ENCODE measurements at places on chromosomes 12 and 14.

GRCh38 chr14:69240527-69241173, 19.3 kb upstream of the GALNT16 start:
- DNase-seq = no peak

DNA sequence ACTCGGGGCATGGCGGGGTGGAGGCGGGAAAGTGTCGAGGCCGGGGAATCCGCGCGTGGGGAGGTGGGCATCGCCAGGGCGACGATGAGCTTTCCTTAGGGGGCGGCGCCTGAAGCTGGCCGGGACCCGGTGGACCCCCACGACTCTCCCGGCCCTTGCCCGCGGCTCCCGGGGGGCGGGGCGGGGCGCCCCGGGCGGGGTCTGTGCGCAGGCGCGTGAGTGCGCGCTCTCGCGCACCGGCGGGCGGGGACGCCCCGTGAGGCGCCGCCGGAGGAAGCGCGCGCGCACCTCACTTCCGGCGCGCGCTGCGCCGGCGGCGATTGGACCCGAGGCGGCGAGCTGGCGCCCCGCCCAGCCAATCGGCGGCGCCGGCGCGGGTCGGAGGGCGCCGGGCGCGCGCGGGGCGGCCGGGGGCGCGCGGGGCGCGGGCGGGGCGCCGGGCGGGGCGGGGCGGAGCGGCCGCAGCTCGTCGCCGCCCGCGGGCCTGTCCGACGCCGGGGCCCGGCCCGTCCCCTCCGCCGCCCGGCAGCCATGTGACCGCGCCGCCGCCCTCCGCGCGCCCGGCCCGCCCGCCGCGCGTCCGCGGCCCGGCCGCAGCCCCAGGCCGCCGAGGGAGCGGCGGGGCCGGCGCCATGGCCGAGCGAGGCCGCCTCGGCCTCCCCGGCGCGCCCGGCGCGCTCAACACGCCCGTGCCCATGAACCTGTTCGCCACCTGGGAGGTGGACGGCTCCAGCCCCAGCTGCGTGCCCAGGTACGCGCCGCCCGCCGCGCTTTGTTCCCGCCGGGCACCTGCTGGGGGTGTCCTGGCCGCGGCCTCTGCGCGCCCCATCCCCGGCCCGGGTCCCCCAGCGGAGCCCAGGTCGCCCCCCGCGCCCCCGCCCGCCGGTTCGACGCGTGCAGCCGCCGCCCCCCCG, at the start of gene PACS2:
Gene PACS2 (plus strand): TSS at position 462 of the 914 bp plus-strand sequence. CDS start 171 bp downstream, at position 633.
- peak; percentile 20 for DNase-seq

DNA sequence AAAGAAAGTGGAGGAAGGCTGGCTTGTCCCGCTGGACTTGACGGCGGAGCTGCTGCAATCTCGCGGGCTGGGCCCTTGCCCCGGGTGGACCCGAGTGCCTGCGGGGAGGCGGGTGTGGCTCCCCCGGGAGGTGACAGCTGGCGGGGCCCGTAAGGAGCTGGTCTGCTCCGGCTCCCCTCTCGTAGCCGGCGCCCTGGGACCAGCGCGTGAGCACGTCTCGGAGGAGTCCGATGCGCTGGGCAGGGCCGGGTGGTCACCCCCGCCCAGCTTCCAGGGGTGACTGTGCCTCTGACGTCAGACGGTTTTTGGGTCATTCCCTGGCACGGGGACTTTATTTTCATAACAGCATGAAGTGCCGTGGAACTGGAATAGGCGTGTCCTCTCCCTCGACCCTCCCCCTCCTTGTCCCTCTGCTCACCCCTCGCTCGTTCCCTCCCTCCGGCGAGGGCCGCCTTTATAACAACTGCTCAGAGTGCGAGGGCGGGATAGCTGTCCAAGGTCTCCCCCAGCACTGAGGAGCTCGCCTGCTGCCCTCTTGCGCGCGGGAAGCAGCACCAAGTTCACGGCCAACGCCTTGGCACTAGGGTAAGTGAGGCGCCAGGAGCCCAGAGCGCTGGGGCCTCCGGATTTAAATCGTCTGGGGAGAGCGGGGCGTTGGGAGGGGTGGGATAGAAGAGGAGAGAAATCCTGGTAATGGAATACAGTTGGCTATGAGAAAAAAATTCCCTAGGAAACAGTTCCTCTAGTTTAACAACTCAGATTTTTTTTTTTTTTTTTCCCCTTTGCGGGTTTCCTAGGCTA, at the start of gene GPRC5A:
Gene GPRC5A (plus strand): TSS at position 483 of the 801 bp plus-strand sequence. CDS start 16,688 bp downstream, outside the sequence.
- no peak for DNase-seq

DNA sequence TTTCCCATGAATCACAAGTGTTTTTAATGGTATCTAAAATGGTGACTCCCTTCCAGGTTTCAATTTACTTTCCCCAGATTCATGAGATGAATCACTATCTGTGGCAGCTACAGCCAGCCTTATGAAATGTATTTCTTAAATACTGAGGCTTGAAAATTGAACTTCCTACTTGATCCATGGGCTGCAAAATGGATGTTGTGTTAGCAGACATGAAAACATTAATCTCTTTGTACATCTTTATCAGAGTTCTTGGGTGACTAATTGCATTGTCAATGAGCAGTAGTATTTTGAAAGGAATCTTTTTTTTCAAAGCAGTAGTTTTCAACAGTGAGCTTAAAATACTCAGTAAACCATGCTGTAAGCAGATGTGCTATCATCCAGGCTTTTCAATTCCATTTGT, 250.8 kb downstream of the SLC6A15 start:
- no peak for DNase-seq

- no peak for DNase-seq
Measured at GRCh38 chr12:13030541-13031291, 13.5 kb upstream of the FAM234B start.

GRCh38 chr12:51942501-51943000, 8.9 kb upstream of the ACVR1B start:
- no peak for DNase-seq
